Fibroblast of skin of scalp (primary cell): ENCODE measurements at places on chromosomes 6 and 20.

DNA sequence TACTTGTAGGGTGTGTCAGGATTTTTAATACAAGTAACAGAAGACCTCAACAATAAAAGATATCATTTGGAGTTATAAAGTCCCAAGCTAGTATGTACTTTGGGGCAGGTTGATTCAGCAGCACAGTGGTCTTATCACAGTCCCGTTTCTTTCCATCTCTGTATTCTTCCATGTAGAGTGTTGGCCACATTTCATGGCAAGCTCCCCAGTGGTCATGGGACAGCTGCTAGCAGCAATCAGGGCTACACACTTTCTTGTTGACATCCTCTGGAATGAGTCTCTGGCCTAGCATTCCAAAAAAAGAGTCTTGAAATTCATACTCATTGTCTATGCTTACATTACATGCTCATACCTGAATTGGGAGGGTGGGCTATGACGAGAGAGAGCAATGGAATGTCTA, 53.2 kb downstream of the SOBP start:
- DNase-seq, result no peak

DNA sequence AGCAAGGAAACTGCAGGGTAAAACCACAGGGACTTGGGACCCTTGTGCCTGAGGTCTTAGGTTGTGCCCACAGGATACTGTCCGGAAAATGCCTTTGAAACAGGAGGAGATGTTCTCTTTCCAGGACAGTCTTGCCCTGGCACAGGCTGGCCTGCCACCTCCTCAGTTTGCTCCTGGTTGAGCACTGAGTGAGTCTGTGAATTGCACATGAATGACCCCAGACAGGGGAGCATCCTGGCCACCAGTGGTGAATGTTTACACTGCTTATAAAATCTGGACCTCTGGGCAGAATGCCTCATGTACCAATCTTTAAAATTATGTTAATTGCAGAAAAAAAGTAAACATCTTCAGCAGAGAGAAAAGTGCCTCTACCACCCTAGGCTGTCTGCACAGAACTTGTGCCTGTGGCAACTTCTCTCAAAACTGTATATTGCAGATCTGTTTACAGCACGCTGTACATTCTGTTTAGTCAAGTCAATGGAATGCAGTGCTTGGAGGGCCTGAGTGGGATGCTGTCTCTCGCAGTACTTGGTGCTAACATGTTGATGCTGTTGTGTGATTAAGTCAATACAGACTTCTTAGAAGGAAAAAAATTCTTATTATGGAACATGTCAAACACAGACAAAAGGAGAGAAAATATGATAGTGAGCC, 242.1 kb downstream of the SOD2 start:
- peak; percentile 44 for DNase-seq

GRCh38 chr20:15359056-15359455, 1021.6 kb upstream of the FLRT3 start:
- DNase-seq, result peak; percentile 47

DNA sequence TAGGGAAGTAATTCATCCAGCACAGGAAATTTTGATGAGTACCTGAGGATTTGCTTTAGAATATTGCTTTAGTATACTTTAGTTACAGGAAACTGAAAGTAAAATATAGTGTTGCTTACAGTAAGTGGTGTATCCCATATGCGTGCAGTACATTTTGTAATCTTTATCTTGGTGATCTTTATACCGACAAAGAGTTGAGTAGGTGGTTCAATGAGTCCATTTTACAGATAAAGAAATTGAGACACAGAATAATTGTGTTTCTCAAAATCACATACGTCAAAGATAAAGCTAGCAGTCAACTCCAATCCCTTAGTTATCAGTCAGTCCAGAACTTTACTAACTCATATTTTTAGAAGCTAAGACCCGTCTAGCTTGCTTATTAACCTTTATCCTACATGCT, 65.8 kb upstream of the E2F3 start:
- no peak for DNase-seq

DNA sequence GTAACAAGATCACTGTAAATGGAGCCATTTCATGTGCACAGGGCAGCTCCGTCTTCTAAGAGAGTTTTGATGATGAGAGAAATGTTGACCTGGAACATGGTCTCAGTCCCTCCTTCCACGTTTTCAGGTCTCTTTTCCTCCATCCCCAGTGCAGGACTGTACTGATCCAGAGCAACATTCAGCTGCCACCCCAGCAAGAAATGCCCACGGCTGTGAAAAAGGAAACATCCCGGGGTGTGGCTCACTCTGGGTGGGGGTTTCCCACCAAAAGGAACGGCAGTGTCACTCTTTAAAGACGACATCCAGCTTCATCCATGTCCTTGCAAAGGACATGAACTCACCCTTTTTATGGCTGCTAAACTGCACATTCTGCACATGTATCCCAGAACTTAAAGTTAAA, 92.6 kb downstream of the ERMARD start:
- DNase-seq, result no peak

- DNase-seq, result no peak
These were observed 1074.0 kb upstream of the MAP3K7 start for GRCh38 chr6:91660893-91661292.

DNA sequence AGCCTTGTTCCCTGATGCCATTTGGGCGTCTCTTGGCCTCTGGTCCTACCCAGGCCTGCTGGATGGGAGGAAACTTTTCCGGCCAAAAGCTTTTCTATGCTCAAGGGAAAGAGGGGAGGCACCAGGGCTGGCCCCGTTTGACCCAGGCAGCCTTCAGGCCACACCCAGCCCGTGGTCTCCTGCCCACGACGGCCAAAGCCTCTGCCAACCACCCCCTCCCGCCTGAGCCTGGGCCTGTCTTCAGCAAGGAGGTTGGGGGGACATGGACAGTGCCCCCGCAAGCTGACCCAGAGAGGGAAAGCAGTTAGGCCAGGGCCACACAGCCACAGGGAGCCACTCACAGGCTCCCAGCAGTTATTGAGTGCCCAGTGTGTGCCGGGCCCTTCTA, 49.5 kb downstream of the SRC start:
- no peak for DNase-seq

DNA sequence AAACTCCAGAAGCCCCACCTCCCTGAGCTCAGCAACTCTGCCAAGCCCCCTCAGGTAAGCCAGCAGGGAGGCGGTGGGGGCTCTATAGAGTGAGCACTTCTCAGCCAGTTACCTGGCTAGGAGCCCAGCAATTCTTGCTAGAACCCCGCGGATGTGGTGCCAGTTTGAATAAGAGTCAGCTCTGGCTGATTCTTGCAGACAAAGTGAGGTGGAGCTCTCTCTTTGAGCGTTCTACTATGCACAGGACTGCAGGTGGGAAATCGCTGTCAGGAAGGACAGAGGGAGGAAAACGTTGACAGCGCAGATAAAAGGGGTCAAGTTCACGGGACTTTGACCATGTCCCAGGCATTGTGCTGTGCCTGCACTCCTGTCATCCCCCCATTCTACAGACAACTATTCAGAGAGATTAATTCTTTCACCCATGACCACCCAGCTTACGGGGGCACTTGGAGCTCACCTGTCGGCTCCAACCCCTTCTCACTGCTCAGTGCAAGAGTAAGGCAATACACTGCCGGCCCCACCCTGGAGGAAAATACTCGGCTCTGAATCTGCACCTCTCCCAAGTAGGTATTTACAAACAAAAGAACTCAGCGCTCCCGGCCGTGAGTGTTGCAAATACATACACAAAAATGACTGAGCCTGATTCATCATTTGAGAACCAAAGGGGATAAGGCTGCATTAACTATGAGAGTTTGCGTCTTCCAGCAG, 92.9 kb downstream of the ANKRD60 start:
- no peak for DNase-seq

DNA sequence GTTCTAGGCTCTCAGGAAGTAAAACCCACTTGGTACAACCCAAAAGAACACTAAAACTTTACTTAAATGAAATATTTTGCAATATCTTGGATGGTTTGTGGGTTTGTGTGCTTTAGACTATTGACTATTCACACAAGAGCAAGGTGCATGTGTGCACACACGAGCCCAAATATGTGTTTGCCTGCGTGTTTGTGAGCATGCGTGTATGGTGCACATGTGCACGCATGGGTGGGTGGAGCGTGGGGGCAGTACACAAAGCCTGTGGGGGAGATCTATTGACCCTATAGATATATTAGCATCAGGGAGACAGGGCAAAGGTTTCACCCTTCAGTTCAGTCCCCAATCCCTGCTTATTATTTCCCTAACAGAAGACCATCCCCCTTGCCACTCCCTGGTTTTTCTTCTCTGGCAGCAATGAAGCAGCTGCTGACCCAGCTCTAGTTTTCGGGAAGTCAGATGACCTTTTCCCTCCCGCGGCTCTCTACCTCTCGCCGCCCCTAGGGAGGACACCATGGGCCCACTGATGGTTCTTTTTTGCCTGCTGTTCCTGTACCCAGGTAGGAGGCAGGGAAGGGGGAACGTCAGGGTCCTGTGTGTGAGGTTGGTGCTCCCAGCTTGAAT, at the start of gene C2:
C2 (plus strand) TSS at position 476 of the 621 bp plus-strand sequence; CDS start at position 512, 36 bp downstream.
- DNase-seq, result no peak

GRCh38 chr20:17485017-17485416, 46.2 kb downstream of the BFSP1 start:
- no peak for DNase-seq

GRCh38 chr20:17372806-17373440, 146.1 kb downstream of the PCSK2 start:
- no peak for DNase-seq

DNA sequence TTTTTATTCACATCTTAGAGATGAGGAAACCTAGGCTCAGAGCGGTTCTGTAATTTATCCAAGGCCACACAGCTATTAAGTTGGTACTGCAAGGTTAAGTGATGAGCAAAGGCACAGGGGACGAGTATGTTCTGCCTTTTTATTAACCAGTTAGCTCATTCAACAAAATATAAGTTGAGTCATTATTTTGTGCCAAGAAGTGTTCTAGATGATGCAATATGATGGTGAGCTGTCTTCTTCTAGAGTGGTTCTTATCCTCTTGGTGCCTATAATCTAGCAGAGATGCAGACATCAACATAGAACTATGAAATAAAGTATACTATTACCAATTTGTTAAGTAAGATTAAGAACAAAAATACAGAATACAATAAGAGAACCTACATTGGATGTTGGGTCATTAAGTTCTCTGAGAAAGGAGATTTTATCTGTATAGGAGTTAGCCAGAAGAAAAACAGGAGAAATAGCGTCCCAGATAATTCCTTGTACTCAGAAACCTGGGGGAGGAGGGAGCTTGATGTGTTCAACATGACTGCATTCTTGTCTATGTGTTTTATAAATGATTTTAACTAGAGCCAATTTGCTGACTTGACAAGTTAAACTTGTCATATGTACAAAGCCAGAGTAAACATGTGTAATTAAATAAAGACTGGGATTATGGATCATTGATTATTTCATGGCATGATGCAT, 122.3 kb downstream of the TBXT start:
- DNase-seq, result peak; percentile 18
